ENCODE measurements at places on chromosomes 2 and 18.

DNA sequence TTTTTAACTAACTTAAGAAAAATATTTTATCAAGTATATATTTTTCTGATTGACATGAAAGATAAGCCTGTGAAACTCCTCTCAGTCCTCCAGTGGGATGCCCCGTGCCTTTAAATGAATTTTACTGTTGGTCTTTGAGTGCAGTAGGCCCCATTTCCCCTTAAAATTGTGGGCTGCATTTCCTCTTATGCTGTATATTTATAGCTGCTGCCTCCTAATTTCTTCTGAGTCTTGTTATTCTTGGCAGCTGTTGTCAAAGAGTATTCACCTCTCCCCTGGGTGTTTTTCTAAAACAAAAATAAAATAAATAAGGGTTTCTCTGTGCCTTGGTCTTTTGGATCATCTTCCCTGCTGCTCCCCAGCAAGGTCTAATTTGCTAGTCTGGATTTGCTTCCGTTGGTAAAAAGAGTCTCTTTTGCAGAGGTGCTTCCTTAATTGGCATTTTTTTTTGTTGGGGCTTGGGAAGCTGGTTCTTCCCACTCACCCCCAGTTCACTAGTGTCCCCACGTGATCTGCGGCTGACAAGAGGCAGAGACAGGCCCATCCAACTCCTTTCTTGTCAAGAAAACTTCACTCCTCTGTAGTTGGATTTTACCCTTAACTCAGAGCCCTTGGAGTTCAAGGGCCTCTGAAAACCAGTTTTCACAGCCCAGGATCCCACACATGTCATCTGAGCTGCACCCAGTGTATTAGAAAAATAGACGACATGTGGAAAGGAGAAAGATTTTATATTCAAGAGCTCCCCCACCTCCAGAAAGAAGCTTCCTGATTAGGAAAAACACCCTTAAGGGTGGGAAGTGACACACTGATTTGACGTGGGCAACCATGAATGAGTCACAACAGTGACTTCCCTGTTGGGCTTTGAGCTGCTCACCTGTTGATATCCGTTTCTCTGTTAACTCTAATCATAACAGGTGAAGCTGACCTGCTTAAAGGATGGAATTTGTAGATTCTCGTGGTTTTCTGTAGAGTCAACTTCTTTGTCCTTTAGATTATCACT is 431.5 kb downstream of the DCDC2C start:
- DNase-seq, result no peak

- no peak for DNase-seq
Observed at GRCh38 chr2:164917296-164917903, 37.9 kb downstream of the SLC38A11 start.

GRCh38 chr2:12300019-12300602 is 416.6 kb upstream of the TRIB2 start:
- no peak for DNase-seq

GRCh38 chr2:133942398-133942797 is 311.5 kb upstream of the MGAT5 start:
- DNase-seq, result no peak

- no peak for DNase-seq
Observed at GRCh38 chr2:111066062-111066593, 54.6 kb upstream of the BCL2L11 start.
